ENCODE measurements at places on chromosomes 5 and 9.

DNA sequence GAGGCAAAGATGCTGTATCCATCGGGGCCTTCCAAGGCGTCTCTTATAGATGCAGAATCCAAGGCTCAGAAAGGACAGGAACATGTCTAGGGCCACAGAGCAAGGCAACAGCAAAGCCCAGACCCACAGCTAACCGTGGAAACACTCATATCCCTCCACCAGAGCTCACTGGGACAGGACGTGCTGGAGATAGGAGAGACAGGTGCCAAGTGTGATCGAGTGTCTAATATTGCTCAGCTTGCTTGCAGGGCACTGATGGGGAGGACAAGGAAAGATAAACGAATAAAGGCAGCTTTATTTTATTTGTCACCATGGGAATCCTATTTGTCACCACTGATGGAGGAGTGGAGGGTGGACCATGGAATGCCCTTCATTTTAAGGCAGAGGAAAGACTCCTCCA, 44.0 kb upstream of the AKNA start:
- no peak for DNase-seq

GRCh38 chr9:68426755-68427154, 70.3 kb downstream of the PGM5 start:
- DNase-seq: peak; percentile 58

- DNase-seq: no peak
These were observed 458.7 kb downstream of the CDH9 start for GRCh38 chr5:26579712-26580111.

DNA sequence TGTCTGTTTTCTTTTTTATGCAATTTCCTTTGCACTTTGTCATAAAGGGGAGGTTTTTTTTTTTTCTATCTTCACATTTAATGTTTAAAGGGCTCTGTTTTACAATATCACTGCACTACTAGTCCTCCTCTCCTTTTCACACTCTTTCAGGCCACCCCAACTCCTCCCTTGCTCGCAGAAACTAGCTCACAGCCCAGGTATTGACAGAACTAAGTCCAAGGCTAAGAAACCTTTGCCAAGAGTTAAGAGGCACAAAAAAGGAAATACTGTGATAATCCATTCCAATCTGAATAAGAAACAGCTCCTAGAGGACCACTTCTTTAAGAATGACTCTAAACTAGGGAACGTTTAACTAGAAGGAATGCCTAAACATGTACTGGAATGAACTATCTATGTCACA, 1.1 kb upstream of the FGF10 start:
- no peak for DNase-seq

DNA sequence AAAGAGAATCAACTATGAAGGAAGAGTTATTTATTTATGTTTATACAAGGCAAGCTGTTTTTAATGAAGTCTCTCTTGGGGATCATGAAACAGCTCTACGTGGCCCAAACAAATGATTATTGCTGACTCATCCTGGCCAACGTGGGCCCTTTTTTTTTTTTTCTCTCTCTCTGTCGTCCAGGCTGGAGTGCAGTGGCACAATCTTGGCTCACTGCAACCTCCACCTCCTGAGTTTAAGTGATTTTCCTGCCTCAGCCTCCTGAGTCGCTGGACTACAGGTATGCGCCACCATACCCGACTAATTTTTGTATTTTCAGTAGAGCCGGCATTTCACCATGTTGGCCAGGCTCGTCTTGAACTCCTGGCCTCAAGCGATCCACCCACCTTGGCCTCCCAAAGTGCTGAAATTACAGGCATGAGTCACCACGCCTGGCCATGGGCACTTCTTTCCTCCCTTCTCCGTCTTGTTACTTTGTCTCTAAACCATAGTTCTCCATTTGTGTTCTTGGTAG, 98.3 kb downstream of the BASP1 start:
- DNase-seq: peak; percentile 30

DNA sequence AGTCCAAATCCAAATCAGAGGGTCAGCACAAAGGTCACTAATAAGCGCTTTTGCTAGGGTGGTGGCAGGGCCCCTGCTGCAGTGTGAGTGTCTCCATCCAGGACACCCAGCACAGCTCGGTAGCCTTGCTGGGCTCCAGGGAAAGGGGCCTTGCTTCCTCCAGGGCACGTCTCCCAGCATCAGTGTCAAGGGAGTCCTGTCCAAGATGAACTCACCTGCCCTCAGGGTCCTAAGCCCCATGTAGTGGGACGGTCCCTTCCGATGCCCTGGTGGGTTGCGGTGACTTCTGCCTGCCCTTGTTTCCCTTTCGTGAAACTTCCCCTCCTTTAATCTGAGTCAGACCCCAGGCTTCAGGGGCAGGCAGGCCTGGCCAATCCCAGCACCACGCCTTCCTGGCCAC, 101.7 kb downstream of the ZNF354C start:
- no peak for DNase-seq

DNA sequence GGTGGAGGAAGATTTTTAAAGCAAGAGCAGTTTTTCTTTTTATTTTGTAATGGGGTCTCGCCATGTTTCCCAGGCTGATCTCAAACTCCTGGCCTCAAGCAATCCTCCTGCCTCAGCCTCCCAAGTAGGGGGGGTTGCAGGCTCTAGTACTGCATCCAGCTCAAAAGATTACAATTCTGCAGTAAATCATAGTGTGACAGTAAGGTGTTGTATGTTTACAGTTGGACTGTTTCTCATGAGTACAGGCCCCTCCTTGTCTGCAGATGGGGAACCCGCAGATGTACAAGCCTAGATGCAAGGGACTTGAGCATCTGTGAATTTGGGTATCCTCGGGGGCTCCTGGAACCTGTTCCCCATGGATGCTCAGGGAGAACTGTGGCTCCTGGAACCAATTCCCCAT, 3.3 kb downstream of the CCT5 start:
- DNase-seq: no peak

- no peak for DNase-seq
These were observed 235.6 kb downstream of the ELAVL2 start for GRCh38 chr9:23590276-23591000.

GRCh38 chr5:65926893-65927292, 518 bp downstream of the ERBIN start:
- no peak for DNase-seq

- no peak for DNase-seq
These were observed 37.0 kb upstream of the RAB3C start for GRCh38 chr5:58545912-58546311.

GRCh38 chr5:27434335-27434734, 395.9 kb upstream of the CDH9 start:
- DNase-seq: no peak

GRCh38 chr5:71778678-71779276, 59.7 kb downstream of the CARTPT start:
- no peak for DNase-seq

DNA sequence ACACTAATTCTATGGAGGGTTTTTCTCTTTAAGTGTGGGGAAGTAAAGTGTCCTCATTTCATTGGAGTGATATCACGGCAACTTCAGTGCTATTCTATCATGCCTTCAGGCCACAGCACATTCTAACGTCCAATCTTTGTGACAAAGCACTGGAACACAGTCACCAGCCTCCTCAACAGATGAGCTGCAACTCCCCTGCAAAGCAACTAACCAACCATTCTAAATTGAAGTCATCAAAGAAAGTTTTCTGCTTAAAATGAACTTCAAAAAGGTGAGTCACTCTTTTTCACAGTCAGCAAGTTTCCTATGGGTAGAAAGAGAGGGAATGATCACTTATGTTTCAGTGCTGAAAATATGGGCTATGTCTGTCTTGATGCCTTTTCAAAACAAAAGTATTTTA, 190.8 kb downstream of the ELAVL2 start:
- DNase-seq: no peak

- DNase-seq: no peak
These were observed 14.6 kb downstream of the CPEB4 start for GRCh38 chr5:173902743-173903142.

- no peak for DNase-seq
These were observed 9.3 kb downstream of the PDLIM4 start for GRCh38 chr5:132266836-132267160.

GRCh38 chr9:89576404-89576839, 28.4 kb upstream of the GADD45G start:
- DNase-seq: no peak

GRCh38 chr9:136377341-136378169, 4.1 kb upstream of the CARD9 start:
- DNase-seq: no peak

- DNase-seq: no peak
These were observed 66.3 kb downstream of the PSAT1 start for GRCh38 chr9:78363221-78363620.

GRCh38 chr5:68369023-68369359, 153.4 kb downstream of the PIK3R1 start:
- DNase-seq: no peak

- no peak for DNase-seq
These were observed 273.1 kb downstream of the ACTL7B start for GRCh38 chr9:108582726-108583125.

- peak; percentile 11 for DNase-seq
These were observed 1.3 kb downstream of the NR4A3 start for GRCh38 chr9:99822806-99823591.

DNA sequence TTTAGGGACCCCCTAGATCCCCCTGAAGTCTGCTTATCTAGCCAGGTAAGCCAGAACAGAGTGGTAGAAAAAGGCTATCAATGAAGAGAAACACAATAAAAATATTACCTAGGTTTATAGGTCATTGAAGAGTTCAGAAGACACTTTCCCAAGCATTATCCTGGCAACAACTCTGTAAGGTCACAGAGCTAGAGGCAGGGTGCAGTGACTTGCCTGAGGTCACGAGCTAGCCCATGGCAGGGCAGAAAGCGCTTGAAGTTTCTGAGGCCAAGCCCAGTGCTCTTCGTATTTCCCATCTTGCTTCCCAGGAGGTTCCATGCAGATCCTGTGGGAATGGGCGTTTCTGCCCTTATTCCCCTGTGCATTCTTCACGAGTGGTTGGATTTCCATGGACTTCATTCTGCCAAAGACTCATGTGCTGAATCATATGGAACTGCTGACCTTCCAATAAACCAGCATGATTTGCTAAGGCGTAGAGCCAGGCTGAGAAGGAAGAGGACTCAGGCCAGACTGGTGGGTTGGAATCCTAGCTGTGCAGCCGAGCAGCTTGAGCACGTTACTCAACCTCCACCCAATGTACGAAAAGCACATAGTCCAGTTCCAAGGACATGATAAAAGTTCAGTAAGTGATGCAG, 22.1 kb downstream of the TRMO start:
- DNase-seq: no peak

- no peak for DNase-seq
These were observed 99.8 kb downstream of the RALGPS1 start for GRCh38 chr9:127014216-127014909.

GRCh38 chr9:12681620-12682019, 11.6 kb upstream of the TYRP1 start:
- no peak for DNase-seq

DNA sequence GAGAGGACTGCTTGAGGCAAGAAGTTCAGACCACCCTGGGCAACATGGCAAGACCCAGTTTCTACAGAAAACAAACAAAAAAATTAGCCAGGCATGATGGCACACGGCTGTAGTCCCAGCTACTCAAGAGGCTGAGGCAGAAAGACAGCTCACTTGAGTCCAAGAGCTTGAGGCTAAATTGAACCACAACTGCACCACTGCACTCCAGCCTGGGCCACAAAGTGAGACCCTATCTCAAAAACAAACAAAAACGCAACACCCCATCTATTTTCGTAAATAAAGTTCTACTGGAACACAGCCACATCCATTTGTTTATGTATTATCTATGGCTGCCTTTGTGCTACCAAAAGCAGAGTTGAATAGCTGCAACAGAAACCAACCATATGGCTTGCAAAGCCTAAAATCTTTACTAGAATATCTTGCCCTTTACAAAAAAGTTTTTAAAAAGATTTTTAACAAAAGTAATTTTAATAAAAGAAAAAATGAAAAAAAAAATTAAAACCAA, 67.5 kb downstream of the SETX start:
- no peak for DNase-seq

DNA sequence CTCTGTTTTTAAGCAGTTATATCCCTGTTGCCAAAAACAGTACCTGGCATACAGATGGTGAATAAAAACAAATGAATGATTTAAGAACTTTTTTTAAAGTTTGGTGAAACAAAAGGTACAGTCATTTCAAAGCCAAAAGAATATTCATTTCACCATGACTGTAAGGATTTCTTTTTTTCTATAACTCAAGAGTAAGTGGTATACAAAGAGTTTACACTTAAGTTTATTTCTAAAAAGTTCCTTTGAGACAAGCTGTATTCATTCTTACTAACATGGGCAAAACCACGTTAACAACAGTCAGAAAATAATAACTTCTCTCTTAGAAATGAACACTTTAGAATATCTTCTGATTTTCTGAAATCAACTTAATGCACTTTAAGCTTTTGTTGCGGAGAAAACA, 5.3 kb downstream of the TMEM161B start:
- DNase-seq: no peak

DNA sequence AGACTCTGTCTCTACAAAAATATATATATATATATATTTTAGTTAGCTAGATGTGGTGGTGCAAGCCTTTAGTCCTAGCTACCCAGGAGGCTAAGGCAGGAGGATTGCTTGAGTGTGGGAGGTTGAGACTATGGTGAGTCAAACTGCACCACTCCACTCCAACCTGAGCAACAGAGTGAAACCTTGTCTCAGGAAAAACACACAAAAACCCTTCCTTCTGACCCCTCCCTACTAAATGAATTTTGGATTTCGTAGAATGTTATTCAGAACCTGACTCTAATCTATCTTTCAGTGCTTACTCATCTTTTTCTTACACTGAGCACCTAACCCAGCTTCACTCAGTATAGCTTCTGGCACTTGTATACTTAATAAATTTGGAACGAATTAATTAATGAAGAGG, 35.2 kb upstream of the IL7R start:
- DNase-seq: no peak

GRCh38 chr5:171269717-171270116, 39.3 kb upstream of the TLX3 start:
- DNase-seq: no peak

GRCh38 chr5:35281613-35282012, 51.3 kb upstream of the PRLR start:
- no peak for DNase-seq

DNA sequence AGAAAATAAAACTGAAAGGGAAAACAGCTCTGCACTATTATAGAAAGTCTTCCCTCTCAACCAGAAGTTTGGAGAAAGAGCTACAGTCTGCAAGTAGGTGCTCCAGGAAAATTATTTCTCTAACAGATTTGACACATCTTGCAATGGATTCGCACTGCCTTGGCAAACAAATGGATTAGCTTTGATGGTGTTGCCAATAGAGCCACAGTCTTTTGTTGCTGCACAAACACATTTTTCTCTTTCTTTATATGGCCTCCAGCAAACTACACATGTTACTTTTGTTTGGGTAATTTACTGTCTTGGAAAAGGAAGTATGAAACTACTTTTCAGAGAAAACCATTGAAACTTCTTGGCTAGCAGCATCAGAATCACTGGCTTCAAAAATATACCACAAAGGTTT, 523.1 kb downstream of the EFNA5 start:
- peak; percentile 75 for DNase-seq

All from NCI-H446 treated with DMSO at 0.1 percent for 48 hours (cell line).